HFF-Myc (cell line): ENCODE measurements at places on chromosomes 12 and 14.

GRCh38 chr12:98738539-98738938, 93.4 kb downstream of the APAF1 start:
- DNase-seq = no peak

GRCh38 chr14:67532998-67533753, at the start of gene PLEKHH1:
TSS of gene PLEKHH1 (plus strand) at chr14:67533290. CDS start at chr14:67541868, 8,578 bp downstream.
- DNase-seq = no peak

DNA sequence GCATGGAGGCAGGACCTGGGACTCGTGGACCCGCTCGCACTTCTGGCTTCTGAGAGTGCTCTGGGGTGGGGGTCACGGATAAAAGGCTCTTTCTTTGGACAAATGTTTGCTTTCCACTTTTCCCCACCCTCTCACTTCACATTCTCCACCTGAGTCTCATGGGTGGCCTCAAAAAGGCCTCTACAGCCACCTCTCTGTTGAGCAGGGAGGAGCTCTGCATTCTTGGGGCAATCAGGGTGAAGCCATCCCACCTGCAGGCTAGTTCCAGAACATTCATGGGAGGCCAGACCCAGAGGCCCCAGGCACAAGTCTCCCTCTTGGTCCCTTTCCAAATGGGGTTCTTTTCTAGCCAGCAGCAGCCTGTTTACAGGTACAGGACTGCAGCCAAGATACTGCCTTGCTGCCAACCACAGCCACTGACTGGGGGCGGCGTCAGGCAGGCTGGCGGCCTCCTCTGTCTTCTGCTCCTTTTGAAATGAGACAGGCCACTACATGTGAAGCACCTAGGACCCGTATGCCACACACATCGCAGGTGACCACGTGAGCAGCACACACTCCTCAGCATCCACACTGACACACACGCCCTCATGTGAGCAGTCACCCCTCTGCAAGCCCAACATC, 18.2 kb upstream of the CEBPE start:
- no peak for DNase-seq

DNA sequence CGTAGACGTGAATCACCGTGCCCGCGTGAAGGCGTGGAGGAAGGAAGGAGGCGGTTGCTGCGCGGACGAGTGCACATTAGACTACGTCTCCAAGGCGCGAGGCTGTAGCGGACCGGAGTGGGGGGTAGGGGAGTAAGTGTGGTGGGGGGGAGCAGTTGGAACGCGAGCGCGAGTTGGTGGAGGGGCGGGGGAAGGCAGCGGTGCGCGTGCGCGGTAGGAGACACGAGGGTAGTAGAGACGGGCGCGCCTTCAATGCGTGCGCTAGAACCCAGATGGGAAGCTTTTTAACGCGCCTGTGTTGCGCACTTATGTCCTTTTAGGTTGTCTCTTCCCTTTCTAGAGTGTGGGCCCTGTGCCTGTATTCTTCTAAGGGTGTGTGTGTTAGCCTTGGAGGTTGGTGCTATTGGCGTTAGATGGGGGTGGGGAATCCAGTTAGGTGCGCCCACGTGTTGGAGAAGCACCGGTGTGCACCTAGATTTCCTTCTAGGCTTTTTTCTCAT, 604 bp downstream of the EIF4B start:
- no peak for DNase-seq

DNA sequence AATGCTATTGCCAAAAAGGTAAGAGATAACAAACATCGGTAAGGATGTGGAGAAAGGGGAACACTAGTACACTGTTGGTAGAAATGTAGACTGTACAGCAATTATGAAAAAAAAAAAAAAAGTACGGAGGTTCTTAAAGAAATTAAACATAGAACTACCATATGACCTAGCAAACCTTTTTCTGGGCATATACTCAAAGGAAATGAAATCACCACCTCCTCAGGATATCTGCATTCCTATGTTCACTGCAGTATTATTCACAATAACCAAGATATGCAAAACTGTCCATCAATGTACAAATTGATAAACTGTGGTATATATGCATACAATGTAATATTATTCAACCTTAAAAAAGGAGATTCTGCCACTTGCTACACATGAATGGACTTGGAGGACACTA, 60.7 kb downstream of the INSM2 start:
- no peak for DNase-seq

GRCh38 chr12:9786726-9787717, 26.3 kb upstream of the CD69 start:
- no peak for DNase-seq

DNA sequence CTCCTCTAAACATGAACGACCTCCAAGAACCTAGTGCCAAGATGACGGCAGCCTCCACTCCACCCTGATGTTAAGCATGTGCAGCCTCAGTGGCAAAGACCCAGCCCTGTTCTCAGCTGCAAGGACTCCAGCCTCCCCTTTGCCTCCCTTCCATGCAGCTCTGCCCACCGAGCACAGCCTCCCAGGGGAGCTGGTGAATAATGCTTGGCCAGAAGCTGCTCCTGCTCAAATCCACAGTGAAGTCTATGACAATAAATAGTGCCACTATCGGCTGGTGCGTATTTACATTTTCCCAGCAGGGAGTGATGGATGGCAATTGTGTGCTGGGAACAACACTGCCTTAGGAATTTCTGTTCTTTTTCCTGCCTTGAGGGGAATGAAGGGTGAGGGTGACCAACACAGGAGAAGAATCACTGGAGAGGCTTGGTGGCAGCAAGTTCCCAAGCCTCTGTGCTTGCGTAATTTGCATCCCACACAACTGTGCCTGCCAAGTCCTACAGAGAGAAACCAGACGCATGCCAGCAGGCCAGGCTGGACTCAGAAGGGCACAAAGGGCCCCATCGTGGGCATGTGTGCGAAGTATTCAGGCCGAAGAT, 29.9 kb upstream of the TC2N start:
- no peak for DNase-seq

- no peak for DNase-seq
These were observed 776 bp downstream of the BMP4 start for GRCh38 chr14:53955671-53956426.

GRCh38 chr12:25797386-25797785, 161.1 kb upstream of the RASSF8 start:
- no peak for DNase-seq

DNA sequence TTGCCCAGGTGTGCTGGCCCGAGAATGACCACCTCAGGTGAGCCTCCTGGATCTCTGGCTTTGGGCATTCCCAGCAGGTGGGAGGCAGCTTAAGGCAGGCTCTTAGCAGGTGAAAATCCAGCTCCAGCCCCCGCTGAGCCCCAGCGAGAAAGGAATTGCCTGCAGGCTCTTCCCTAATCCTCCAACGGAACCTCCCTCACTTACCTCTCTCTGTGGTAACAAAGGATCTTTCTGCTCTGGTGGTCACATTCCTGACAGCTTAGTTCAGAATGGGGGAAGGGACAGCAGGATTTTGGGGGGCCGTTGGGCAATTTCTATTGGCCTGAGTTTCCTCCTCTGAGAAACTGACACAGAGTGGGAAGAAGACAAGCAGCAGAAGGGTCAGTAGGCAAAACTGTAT, 116.0 kb upstream of the LHX5 start:
- DNase-seq = no peak

GRCh38 chr14:24147761-24148428, 597 bp downstream of the RNF31 start:
- DNase-seq = no peak

DNA sequence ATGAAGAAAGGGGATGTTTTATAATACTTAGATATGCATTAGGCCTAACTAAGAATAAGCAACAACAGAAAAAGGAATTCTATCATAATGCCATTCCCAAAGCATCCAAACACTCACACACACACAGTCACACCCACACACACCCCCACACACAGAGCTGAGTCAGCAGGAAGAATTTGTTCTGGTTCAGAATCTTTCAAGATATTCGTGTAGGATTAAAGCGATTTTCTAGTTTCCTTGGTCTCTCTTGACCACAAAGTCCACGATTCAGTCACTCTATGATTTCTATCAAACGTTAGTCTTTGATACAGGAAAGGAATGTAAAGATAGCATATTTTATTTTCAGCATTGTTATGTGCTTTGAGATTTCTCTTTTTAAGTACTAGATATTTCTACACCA, 382.6 kb upstream of the DCN start:
- DNase-seq = no peak
